ENCODE measurements at places on chromosomes 12 and 14.

DNA sequence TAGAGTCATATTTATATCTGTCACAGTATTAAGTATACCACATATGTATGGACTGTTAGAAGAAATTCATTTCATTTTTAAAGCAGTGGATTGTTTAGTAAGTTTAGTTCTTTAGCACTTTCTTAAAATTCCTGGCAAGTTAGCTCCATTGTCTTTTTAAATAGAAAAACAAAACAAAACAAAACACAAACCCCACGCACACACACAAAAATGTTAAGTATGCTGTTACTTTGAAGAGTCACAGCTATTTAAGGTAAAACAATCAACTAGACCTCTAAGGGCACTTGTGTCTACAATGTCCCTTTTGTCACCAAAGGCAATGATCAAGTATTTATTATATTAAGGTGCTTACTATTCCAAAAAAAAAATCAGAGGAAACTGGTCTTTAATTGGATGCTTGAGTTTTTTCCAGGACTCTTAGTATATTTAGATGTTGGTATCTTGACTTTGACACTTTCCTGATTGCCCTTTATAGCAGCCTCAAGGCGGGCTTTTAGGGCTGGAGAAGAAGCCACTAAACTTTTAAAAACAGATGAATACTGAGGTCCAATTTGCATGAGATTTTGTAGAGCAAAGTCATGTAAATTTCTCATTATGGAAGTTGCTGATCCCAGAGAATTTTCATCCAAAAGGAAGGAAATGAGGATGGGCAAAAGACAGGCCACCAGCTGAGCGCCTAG, 85.5 kb upstream of the HECTD1 start:
- DNase-seq = no peak

DNA sequence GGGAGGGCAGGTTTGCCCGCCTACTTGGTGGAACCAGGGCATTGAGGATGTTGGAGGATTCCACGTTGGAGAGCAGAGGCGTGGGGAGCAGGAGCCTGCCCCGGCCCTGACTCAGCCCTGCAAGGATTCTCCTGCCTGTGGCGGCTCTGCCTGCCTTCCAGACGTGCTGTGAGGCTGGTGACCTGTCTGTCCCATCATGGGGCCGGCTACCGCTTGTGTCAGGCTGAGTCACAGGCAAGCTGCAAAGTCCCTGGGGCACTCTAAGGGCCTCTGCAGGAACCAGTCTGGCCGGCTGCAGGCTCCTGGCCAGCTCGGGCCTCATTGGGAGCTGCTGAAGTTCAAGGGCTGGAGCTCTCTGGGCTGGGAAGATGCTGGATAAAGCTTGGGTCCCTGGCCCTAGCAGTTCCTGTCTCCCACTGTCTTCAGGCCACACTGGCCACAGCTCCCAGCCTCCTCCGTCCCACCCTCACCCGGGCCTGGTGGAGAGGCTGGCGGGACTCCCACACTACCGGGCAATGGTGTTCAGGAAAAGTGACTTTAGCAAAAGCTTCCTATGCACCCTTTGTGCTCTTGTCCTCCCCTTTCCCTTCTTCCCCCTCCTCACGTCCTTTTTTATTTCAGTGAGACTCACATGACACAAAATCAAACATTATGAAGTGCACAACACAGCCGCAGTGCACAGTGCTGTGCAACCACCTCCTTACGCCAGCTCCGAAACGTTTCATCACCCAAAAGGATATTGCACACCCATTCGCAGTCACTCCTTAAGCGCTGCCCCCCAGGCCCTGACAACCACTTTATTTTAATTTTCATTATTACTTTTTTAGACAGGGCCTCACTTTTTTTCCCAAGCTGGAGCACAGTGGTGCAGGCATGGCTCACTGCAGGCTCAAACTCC, 22.0 kb upstream of the ULK1 start:
- no peak for DNase-seq

DNA sequence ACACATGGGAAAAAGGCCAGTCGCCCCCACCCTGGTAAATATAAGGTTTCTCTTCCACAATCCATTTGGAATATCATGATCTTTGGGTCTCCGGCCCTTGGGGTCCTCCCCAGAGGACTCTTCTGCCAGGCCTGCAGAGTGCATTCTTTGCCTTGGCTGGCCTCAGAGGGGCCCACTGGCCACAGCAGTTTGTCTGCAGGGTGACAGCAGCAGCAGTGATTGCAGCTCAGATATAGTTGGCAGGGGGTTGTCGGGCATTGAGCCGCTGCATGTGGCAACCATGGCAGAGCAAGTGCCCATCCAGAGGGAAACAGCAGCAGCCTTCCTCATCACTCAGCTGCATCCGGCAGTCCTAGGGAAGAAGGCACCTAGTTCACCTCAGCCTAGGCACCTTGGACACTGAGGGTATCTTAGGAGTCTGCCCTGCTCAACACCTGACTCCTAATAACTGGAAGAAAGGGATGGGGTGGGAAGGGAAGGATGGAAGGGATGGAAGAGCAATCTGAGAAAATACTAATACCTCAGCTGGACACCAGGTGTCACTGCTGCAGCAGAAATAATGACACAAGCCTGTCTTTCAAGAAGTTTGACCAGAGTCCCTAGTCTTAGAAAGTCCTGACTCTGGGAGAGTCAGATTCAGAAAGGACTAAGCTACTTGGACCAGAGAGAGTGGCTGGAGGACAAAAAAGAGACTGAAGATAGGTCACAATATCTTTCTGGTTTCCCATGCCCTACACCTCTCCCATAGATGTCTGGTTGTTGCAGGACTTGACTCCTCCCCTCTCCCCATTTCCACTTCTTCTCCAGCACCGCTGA, 8.9 kb downstream of the AJUBA start:
- peak; percentile 89 for DNase-seq

GRCh38 chr12:76544601-76545261, 14.8 kb downstream of the OSBPL8 start:
- no peak for DNase-seq

GRCh38 chr14:36021591-36022320, 154.8 kb downstream of the PTCSC3 start:
- no peak for DNase-seq

DNA sequence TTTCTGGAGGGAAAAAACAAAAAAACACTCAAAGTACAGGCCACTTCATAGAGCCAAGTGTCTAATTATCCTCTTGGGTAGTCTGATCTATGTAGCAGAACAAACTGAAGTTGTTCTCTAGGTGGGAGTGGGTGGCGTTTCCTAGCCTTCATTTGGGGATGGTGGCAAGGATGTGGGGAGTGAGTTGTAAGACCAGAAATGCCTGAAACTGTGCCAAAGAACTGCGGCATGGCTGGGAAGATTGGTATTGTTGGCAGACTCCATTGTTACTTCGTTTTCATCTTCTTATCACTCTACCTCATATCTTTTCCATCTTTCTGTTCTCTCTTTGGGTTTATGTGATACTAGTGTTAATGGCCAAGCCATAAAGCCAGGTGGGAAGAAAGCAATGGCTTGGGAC, 177.3 kb upstream of the DDHD1 start:
- DNase-seq = no peak

DNA sequence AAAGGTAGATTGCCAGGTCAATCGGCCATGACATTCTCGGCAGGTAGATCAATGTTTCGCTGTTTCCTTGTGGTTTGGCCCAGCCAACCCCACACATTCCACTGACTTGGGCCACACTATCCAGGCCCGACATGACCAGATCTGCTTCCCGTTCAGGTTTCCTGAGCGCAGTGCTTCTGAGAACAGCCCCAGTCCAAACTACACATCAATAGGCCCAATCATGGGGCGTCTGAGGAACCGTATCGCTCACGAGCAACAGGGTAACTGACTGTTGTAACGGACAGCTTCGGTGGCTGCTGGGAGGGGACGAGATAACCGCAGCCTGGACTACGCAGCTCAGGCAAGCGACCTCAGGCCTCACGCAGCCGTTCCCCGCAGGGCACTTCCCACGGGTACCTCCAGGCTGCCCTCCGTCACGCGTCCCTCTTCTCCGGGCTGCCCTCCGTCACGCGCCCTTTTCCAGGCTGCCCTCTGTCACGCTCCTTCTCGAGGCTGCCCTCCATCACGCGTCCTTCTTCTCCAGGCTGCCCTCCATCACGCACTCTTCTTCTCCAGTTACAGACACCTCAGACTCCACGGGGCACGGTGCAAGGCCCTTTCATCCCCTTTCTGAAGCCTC, 14.7 kb downstream of the ZNF605 start:
- DNase-seq = no peak

DNA sequence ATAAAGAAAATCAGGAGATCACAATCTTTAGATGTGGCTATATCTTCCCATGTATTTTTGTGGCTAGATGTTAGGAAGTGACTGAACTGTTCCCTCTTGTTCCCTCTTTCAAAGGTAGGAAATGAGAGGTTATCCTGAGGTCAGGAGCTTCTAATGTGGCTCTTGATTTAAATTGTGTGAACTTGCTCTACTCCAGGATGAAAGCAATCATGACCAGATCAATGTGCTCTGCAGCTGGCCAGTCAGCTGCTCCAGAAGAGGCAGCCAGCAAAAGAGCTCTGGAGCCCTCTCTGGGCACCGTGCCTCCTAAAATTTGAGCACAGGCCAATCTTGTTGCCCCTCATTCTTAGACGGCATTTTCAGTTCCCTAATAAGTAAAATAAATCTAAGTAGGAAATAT, 32.0 kb downstream of the CDK17 start:
- DNase-seq = no peak

GRCh38 chr12:20657496-20657895, 37.6 kb upstream of the SLCO1C1 start:
- DNase-seq = no peak

- peak; percentile 52 for DNase-seq
Observed at GRCh38 chr14:89493877-89494634, 77.0 kb upstream of the FOXN3 start.

DNA sequence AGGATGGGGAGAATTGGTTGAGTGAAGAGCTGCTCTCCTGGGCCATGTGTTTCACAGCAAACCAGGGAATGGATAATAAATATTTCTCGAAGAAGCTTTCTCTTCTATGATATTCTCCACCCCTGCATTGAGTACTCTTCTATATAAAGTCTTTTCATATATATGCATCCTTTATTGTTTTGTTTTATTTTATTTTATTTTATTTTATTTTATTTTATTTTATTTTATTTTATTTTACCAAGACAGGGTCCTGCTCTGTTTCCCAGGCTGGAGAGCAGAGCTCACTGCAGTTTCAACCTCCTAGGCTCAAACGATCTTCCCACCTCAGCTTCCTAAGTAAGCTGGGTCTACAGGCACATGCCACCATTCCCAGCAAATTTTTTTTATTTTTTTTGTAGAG, 85.8 kb downstream of the SCN8A start:
- DNase-seq = no peak

- DNase-seq = peak; percentile 39
Observed at GRCh38 chr14:60722357-60723115, 1.6 kb downstream of the SIX4 start.

DNA sequence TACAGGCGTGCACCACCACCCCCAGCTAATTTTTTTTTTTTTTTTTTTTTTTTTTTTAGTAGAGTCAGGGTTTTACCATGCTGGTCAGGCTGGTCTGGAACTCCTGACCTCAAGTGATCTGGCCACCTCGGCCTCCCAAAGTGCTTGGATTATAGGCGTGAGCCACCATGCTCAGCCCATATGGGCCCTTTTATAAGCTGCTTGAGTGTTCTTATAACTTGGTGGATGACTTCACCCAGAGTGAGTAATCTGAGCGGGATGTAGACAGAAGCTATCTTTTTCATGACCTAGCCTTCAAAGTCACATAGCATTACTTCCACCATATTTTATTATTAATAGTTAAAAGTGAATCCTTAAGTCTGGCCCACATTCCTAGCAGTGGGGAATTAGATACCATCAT, 16.4 kb downstream of the BBOF1 start:
- DNase-seq = no peak

GRCh38 chr14:91250912-91251311, 6.4 kb upstream of the GPR68 start:
- no peak for DNase-seq

GRCh38 chr12:94192506-94192905, 44.1 kb downstream of the PLXNC1 start:
- no peak for DNase-seq

GRCh38 chr14:67837011-67837624, 17.5 kb downstream of the RAD51B start:
- peak; percentile 87 for DNase-seq

DNA sequence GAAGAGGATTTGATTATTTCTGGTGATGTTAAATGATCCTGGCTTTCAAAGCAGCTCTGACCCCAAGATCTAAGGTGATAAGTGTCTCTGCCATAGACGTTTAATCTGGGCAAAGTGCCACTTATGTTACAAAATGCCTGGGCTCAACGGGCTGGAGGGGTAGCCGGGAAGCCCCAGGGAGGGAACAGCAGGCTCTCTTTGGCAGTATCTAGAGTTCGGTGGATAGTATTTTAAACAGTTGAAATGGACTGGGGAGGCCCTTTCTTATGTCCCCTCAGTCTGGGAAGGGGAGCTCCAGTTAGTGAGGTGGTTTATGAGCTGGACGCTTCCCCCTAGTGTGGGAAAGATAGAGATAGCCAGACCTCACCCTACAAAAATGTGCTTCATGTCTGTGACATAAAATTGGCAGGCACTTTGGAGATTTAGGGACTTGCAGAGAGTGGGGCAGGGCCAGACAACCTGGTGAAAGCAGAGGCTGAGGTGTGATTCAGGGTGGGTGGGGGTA, 5.5 kb upstream of the HOXC11 start:
- no peak for DNase-seq

- no peak for DNase-seq
Observed at GRCh38 chr12:108515916-108516315, 839 bp downstream of the FICD start.

DNA sequence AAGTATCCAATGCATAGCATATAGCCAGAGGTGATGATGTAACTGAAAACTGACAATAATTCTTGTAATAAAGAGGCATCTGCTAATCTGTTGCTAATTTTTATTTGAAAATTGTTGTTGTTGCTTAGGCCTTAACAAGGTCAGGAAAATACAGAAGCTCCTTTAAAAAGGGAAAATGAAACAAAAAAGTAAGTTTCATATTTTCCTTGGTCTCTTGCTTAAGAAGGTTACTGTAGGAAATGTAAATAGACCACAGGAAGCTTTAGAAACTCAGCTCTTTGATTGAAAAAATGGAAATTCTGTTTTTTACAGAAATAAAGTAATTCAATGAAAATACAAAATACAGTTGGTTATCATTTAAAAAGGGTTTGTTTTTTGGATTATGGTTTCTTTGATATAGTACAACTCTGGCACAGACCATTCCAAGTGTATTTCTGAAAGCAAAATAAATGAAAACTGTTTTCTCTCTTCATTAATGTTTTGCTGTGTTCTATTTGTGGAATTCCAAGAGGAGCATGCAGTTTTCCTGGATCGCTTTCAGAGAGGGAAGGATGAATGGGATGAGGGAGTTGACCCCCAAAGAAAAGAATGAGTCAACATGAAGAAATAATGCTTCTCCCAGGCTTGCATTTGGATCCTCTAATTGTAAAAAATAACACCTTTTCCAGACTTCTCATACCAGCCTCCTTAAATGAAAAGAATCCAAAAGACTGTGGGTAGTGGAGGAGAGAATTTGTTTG, 398.0 kb upstream of the FAR2 start:
- DNase-seq = no peak

- DNase-seq = no peak
Observed at GRCh38 chr14:21965042-21965441, 291.4 kb upstream of the OR4E1 start.
